GM12891 (cell line): ENCODE measurements at places on chromosomes 16 and 17.
A peak's percentile ranks its signal among the peaks of the same experiment; 100 is the strongest.

DNA sequence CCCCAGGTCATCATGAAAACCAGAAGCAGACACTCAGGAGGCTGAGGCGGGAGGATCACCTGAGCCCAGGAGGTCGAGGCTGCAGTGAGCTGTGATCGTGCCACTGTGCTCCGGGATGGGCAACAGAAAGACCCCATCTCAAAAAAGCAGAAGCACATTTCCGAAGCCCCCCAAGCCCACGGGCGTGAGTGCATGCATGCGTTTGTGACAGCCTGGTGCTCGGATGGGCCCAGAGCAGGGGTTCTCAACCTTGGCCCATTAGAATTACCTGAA is 19.1 kb downstream of the TMC6 start:
- no peak for DNase-seq

DNA sequence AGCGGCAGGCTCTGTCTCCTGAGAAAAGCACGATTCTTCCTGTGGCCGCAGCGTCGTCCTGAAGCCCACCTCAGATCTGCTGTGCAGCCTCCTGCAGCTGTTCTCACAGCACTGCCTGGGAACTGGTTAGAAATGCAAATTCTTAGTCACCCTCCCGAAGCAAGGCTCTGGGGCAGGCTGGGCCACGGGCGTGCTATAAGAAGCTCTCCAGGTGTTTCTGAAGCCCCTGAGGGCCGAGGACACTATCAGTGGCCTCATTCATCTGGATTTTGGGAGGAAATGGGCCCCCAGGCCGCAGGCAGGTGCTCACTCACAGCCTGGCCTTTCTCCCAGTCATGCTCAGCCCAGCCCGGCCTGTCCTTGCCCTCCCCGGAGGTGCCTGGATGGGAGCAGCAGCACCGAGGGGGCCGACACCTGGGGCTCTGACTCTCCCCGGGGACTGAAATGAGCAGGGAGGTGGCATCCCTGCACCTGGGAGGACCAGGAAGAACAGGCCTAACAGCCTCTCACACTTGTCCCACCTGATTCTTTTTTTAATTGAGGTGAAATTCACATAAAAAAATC is 10.4 kb upstream of the NLRC3 start:
- DNase-seq: peak; percentile 67

DNA sequence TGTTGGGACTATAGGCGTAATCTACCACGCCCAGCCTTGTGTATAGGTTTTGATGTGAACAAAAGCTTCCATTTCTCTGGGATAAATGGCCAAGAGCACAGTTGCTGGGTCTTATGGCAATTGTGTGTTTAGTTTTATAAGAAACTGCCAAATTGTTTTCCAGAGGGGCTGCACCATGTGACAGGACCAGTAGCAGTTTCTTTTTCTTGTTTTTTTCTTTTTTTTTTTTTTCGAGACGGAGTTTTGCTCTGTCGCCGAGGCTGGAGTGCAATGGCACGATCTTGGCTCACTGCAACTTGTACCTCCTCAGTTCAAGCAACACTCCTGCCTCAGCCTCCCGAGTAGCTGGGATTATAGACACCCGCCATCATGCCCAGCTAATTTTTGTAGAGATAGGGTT is 34.3 kb upstream of the CBX4 start:
- DNase-seq: no peak

DNA sequence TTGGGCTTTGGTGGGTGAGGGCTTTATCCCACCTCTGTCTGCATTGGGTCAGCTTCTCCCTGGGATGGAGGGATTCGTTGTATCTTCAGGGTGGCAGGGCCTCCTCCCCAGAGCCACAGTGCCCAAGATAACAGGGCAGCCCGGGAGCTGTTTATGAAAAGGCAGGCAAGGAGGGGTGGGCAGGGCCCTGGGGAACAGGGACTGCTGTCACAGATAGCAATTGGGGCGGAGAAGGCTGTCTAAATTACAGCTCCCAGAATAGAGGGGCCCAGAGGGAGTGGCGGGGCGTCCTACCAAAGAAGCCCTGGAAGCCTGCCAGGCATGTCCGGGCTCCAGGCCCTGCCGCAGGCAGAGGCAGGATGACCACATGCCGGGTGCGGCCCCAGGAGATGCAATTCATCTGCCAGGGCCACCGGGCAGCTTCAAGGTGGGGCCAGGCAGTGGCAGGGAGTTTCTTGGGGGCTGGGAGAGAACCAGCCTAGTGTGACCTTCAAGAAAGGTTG is 18.8 kb upstream of the PHOSPHO1 start:
- no peak for DNase-seq

- DNase-seq: no peak
Measured at GRCh38 chr17:61510237-61510636, 58.0 kb downstream of the TBX4 start.

DNA sequence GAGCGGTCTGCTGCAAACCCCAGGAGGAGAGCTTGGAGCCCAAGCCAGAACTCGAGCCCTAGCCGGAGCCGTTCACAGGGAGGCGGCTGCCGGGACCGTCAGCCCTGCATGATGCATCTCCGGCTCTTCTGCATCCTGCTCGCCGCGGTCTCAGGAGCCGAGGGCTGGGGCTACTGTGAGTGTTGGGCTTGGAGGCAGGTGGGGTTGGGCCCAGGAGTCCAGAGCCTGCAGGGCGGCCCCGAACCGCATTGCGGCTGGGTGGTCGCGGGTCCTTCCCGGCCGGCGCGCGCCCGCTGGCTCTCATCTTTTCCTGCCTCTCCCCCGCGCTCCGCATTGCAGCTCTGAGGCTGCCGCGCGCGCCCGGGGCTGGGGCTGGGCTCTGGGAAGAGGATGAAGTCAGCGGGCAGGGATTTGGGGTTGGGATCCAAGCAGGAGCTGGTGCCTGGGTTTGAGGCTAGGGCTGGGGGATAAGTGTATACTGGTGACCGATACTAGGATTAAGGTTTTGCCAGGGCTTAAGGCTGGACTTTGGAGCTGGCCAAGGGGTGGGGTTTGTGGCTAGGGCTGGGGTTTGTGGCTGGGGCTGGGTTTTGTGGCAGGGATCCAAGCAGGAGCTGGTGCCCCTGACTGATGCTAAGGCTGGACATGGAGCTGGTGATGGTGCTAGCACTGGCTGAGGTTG is 532 bp downstream of the CNTNAP1 start:
- no peak for DNase-seq

DNA sequence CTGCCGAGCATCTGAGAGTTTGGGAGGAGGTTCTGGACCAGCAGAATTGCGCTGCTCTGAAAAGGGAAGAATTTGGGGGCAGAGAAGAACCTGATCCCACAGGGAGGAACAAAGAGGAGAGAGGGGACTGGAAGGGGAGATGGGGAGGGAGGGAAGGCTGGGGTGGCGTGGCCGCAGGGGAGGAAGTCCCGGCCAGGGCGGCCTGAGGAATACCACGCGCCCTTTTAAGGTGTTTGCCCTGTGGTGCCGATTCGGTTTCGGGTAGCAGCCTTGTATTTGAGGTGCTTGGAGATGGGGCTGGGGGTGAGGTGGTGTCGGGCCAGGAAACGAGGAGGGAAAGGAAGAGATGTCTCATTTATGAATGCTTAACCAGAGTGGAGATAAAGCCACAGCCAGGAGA is 51.3 kb downstream of the AKAP1 start:
- no peak for DNase-seq
